ENCODE measurements at places on chromosomes 12 and 14.

DNA sequence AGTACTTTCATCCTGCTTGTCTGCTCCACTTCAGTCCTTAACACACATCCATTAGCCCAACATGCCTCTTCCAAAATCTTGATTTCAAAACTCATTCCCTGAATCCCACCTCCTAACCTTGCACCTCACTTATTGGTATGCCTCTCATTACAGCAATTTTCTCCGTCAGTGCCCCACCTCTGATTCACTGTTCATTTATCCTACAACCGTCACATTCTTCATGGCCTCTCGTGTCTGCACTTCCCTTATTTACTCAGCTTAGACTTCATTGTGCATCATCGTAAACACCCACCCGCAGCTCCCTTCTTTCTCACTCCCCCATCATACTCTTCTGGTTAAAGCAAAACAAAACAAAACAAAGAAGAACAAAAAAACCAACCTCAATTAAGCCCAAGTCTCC lies 160.6 kb upstream of the HMGA2 start:
- no peak for DNase-seq

DNA sequence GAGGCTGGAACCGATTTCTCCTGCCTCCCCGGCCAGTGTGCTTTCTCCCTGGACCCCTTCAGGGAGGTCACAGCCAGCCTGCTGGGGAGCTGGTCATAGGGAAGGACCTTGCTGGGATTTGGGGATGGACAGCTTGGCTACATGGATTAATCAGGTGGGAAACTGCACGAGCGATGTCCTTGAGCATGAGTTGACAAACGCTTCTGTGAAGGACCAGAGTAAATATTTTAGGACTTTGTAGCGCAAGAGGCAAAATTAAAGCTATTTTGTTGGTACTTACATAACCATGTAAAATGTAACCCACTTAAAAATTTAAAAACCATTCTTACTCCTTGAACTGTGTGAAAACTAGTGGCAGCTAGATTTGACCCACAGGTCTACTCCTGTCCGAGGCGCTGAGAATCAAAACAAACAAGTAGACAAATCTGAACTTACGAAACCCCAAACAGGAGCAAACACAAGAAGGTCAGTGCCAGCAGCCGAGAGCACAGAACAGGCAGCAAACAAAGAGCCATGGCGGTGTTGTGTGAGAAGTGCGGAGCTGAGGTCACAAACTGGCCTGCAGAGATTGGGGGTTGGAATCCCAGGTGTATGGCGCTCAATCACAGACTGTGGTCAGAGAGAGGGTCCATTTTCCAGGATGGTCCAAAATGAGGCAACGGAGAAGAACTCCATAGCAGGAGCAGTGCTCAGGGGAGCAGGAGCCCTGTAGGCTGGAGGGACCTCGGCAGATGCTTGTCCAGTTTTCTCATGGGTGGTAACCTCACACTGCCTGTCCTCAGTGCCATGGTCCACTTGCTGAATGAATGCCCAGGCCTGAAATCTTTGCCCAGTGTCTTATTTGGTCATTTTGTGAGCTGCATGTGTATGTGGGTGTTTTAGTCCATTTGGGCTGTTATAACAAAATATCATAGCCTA lies 79.2 kb upstream of the CLMN start:
- DNase-seq, result no peak

DNA sequence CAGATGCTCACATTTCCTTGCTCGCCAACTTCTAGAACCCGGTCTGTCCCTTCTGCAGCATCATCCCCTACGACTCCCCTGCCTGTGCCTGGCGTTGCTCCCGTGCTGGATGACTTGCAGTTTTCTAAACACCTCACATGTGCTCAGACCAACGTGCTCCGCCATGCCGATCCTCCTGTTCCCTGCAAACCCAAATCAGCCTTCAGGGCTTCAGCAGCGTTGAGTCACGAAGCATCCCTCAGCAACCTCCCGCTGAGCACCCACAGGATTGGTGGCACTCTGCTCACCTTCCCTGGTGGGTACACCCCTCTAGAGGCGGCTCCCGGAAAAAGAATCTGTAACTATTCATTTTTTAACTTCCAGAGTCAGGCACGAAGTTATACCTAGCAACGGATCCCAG lies 2.8 kb upstream of the PIWIL1 start:
- DNase-seq, result no peak

DNA sequence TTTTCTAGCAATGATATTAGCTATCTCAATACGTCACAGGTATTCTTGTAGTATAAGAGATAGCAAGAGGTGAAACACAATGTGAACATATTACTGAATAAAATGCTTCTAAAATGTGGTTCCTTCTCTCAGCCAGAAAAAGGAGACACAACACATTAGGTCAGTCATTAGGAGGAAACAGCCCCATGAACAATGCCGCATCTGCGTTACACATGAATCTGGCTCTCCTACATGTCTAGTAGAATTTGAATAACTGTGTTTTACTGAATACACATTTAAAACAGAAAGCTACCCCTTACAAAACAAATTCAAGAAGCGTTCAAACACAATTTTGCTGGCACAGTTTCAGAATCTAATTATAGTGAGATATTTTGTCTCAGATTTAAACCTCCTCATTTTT lies 51.6 kb downstream of the EFCAB11 start:
- DNase-seq, result no peak

DNA sequence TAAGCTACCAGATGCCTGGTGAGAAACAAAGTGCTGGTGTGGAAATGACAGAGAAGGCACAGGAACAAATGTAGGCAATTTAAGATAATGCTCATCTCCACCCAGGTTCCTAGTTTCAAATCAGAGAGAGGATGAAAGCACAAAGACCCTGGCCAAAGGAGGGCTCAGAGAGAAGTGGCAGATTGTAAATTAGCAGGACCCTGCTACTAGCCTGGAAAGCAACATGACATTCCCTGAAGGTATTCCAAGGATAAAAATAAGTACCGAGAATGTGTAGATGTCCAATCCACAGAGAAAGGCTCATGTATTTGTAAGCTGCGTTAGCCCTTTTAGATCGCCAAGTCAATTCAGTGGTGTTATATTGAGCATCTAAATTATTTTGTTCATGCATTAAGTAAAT lies 324.0 kb downstream of the TMEM117 start:
- no peak for DNase-seq

GRCh38 chr14:100281286-100282082 lies 24.8 kb downstream of the SLC25A29 start:
- no peak for DNase-seq

DNA sequence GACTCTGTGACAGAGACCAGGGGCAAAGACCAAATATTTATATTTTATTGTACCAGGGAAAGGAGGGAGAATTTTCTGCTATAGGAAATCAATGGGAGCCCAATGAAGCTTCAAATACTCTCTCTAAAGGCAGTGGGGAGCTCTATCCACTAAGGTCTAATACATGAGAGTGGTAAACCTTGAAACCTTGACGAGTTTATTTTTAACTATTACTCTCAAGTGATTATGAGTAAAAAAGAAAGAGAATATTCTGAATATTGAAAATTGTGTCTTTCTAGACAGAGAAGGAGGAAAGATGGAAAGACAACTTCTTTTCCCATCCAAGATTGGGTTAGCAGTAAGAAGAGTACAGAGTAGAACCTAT lies 1722.1 kb upstream of the SEL1L start:
- no peak for DNase-seq

Measured in stimulated activated CD4-positive, alpha-beta T cell treated with anti-CD3 and anti-CD28 coated beads, Interleukin-1b, Interleukin-23, amount 100 ng/mL, for 4 hours (primary cell).